Naive thymus-derived CD8-positive, alpha-beta T cell (primary cell): ENCODE measurements at places on chromosomes 7 and 10. TPM values are rescaled to one million over a fixed set of nuclear protein-coding genes. Genes with fewer than 3 reads are reported as not detected.
A peak's percentile ranks its signal among the peaks of the same experiment; 100 is the strongest.

Gene VAX1
- not detected for polyA plus RNA-seq

Gene ZNF735
- polyA plus RNA-seq: not detected

Gene TMEM273
- not detected for polyA plus RNA-seq

Gene PODXL
- polyA plus RNA-seq: 0.10 TPM

Gene OPALIN
- polyA plus RNA-seq: not detected

Gene JAKMIP3
- polyA plus RNA-seq: 0.07 TPM

Gene PON1
- polyA plus RNA-seq: not detected

Gene MRPL43
- polyA plus RNA-seq: 117 TPM

Gene ZC3HAV1L
- polyA plus RNA-seq: 0.23 TPM

DNA sequence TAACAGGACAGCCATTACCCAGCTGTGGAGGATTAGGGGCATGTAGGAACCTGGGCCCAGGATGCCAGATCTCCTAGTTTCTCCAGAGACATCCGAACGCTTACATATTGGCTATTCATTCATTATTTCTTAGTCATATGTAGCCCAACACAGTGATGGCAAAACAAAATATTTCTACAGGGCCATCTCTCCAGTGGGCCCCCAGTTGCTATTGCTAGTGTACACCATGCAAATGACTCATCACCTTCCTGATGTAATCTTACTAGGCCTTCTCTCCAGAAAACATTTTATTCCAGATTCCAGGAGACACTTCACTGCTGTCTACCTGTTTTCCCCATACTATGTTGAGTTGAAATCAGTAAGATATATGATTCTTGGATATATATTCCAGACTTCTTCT lies 201.7 kb downstream of the PLXDC2 start:
- H3K27me3 ChIP-seq: no peaks in the 10 kb centered on the region
- H3K36me3 ChIP-seq: no peaks in the 10 kb centered on the region

DNA sequence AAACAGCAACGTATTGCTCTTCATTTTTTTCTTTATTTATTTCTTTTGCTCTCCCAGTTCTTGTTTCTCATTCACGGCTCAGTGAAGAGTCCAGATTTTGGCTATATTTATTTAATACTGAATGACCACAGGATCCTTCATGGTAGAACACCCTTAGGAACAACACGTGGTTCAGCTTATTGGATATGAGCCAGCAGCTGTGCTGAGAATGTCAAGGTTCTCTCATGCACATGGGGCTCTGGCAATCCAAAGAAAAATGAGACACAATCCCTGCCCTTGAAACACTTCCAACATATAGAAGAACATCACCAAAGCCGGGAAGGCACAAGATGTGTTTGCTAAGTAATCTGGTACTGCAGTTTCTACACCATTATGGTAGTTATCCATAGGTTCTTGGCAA lies 852.9 kb downstream of the SORCS1 start:
- H3K4me3 ChIP-seq: no peak overlapping the region
- no peaks in the 10 kb centered on the region for H3K4me1 ChIP-seq
- no peak for DNase-seq
- no peak overlapping the region for H3K27ac ChIP-seq
- H3K36me3 ChIP-seq: no peaks in the 10 kb centered on the region

DNA sequence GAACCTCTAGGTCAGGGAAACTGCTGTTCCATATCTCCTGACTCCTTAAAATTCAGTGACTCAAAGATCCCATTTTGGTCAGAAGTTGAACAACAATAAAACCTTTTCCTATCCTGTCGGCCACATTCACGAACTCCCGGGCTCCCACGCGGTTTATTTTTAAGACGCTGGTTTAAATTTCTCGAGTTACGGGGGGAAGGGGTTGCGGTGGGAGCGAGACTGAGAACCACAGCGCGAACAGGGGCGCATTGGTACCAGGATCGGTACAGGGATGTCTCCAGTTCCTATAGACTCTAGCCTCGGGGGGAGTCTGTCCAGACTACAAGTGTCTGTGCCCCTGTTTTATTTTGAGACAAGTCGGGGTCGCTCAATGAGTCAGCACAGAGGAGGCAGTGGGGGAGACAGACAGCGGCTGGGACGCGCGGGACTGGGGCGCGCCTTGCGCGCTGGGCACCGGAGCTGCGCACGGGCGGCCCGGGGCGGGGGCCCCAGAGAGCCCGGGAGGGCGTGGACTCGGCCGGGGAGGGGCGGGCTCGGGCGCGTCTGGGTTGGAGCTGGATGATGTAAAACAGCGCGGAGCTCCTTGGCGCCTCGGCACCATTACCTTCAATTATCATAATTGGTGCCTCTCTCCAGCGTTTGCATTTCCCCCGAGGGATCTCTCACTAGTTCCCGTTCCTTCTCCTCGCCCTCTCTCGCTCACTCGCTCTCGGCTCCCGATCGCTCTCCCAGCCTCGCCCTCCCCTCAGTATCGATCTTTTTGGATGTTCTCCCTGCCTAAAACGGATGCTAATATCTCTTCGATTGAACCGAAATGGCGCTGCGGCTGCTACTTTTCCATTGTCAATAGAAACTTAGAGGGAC lies 8.7 kb upstream of the BAMBI start:
- peak overlapping the region; percentile 64 for H3K4me3 ChIP-seq
- H3K27ac ChIP-seq: peak overlapping the region; percentile 26
- peaks cover 42% of the 10 kb centered on the region for H3K27me3 ChIP-seq
- peaks cover 22% of the 10 kb centered on the region for H3K4me1 ChIP-seq
- DNase-seq: peak; percentile 32

- no peaks in the 10 kb centered on the region for H3K27me3 ChIP-seq
- DNase-seq: no peak
- H3K4me3 ChIP-seq: peak overlapping the region; percentile 92
- H3K36me3 ChIP-seq: no peaks in the 10 kb centered on the region
Measured at GRCh38 chr10:96833220-96834001, 1.3 kb downstream of the LCOR start.

DNA sequence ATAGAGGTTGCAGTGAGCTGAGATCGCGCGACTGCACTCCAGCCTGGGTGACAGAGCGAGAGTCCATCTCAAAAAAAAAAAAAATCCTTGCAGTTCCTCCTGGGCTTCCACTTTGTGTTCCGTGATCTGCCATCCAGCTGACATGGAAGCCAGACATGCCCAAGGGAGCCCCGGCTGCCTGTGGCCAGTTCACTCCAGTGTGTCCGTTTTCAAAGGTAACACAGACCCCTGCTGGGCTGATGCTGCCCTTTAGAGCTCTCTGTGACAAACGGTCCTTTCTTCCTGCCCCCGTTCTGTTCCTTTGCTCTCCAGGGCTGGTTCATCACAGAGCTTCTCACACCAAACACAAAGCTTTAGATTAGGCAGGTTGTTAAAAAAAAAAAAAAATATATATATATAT lies 130.8 kb downstream of the CUL2 start:
- no peaks in the 10 kb centered on the region for H3K4me1 ChIP-seq
- no peak for DNase-seq
- H3K27me3 ChIP-seq: no peaks in the 10 kb centered on the region
- H3K36me3 ChIP-seq: no peaks in the 10 kb centered on the region

GRCh38 chr7:140209866-140210609 lies 33.3 kb upstream of the KDM7A start:
- H3K4me3 ChIP-seq: no peak overlapping the region
- DNase-seq: no peak
- H3K4me1 ChIP-seq: peaks cover 8% of the 10 kb centered on the region

DNA sequence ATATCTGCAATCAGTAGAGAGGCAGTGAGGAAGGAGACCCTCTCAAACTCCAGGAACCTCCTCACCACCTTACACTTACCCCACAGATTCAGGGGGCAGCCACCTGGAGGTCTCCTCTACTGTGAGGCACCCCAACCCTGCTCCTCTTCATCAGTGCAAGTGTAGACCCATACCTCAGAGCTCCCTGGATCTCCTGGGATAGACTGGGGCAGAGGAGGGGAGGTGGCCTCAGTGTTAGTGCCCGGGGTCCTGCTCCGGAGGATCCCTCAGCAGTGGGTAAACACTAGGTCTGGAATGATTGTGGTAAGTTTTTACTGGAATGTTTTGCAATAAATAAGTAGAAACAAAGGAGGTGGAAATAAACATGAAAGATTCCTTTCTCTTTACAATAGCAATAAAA lies 31.1 kb downstream of the ANTXRL start:
- no peak overlapping the region for H3K4me3 ChIP-seq
- H3K27ac ChIP-seq: no peak overlapping the region
- H3K4me1 ChIP-seq: no peaks in the 10 kb centered on the region
- H3K36me3 ChIP-seq: no peaks in the 10 kb centered on the region

DNA sequence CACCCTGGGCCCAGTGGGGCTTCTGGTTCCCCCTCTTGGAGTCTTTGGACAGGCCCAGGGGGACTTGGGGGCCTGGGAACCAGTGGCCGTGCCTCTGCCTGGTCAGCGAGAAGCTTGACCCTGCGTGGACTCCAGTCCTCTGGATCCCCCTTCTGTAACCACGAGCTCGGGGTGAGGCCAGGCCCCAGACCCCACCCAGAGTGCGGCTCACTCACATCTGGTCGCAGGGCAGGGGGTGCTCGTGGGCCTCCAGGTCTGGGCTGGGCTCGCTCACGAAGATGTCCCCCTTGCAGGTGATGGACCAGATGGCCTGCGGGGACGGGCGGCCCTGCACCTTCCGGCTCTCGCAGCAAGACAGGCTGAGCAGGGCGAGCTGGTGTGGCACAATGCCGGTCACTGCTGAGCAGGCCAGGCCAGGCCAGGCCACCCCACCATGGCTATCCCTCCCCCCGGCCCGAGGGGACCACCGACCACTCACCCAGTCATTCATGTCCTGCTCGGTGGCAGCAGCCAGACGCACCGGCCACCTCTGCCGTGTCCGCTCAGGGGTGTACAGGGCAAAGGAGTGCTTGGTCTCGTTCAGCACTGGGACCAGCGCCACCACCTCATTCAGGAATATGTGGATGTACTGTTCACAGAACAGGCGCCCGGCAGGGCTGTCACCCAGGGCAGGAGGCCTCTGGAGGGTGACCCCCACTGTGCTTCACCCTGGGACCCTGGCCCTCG lies 19.7 kb downstream of the BHLHA15 start:
- H3K27me3 ChIP-seq: no peaks in the 10 kb centered on the region
- no peak overlapping the region for H3K4me3 ChIP-seq
- peaks cover 9% of the 10 kb centered on the region for H3K36me3 ChIP-seq
- DNase-seq: no peak
- no peak overlapping the region for H3K27ac ChIP-seq

DNA sequence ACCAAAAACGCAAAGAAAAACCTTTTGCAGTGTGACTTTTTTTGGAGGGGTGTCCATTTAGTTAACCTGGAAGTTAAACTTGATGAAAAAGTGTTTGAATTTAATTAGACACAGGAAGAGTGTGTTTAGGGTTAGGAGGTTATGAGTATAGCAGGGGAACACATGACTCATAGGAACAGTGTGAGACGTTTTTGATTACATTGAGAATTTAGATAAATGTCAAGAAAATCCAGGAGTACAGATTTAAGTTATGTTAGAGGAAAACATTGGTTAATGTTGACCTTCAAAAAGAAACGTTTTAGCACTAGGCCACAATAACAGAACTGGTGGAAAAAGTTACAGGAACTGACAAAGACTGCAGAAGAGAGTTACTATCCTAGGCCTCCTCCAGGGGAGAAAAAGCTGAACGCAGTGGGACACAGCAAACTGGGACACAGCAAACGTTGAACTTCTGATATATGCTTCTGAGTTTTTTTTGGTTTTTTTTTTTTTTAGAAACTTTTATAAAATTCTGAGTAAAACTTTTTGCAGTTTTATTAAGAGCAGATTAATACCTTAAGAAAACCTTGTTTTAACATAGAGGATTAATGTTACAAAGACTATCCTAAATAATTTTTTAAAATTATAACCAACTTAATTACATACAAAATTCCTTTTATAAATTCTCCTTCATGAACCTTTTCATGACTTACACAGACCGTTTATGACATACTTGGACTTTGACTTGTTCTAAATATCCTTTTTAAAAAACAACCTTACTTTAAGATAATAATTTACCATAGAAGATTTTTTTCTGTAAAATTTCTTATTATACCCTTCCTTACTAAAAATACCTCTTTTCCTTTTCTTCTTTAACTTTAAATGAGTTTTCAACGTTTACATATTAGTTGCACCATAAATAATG lies 22.2 kb downstream of the LANCL2 start:
- H3K27ac ChIP-seq: no peak overlapping the region
- H3K4me1 ChIP-seq: no peaks in the 10 kb centered on the region
- DNase-seq: no peak
- no peaks in the 10 kb centered on the region for H3K27me3 ChIP-seq

DNA sequence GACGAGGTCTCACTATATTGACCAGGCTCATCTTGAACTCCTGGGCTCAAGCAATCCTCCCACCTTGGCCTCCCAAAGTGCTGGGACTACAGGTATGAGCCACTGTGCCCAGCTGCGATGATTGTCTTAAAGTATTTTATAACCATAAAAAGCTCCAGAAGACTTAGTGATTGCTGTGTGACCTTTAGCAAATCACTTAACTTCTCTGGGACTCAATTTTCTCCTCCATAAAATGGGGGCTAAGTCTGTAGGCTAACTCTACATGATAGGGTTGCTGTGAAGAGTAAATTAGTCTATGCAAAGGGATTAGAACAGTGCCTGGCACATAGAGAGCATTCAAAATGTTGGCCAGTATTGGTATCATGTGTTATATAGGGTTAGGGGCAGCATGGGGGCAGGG lies 42.8 kb downstream of the PPIF start:
- no peak overlapping the region for H3K27ac ChIP-seq
- H3K4me3 ChIP-seq: no peak overlapping the region
- H3K27me3 ChIP-seq: no peaks in the 10 kb centered on the region
- no peaks in the 10 kb centered on the region for H3K4me1 ChIP-seq
- no peaks in the 10 kb centered on the region for H3K36me3 ChIP-seq

GRCh38 chr10:14468023-14468441 lies 137.3 kb upstream of the FRMD4A start:
- no peaks in the 10 kb centered on the region for H3K4me1 ChIP-seq
- H3K36me3 ChIP-seq: peaks cover 6% of the 10 kb centered on the region
- peaks cover 24% of the 10 kb centered on the region for H3K27me3 ChIP-seq
- H3K27ac ChIP-seq: no peak overlapping the region

- H3K4me3 ChIP-seq: no peak overlapping the region
- H3K36me3 ChIP-seq: peaks cover 14% of the 10 kb centered on the region
- no peaks in the 10 kb centered on the region for H3K4me1 ChIP-seq
- H3K27me3 ChIP-seq: peaks cover 15% of the 10 kb centered on the region
- no peak overlapping the region for H3K27ac ChIP-seq
Measured at GRCh38 chr7:39550411-39550810, 15.8 kb upstream of the YAE1 start.

DNA sequence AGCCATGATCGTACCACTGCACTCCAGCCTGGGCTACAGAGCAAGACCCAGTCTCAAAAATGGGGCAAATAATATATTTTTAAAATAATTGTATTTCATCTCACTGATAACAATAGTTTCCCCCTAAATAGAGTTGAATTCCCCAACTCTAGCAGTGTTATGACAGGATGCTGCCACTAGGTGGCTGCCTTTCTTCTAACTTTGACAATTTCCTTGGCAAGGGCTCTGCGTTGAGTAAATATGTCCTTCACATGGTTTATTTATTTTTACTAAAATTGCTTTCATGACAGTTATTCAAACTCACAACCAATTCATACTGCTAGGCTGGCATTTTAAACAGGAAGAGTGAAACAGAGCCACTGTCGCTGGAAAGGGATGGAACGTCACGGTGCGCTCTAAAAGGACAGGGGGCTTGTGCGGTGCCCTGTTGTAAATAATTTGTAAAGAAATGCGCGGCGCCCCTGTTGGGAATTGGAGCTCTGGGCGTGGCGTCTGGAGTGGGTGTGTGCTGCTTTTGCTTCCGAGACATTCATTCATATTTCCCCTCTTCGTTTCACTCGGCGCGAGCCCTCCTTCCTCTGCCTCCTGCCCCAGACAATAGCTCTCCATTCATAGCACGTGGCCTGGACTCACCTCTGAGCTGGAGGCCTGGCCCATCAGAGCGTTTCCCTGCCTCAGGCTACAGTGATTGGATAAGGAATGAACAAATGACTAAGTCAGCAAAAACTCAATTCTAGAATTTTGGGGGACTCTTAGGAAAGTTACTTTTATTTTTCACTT lies 20.5 kb upstream of the PITRM1 start:
- H3K4me3 ChIP-seq: peak overlapping the region; percentile 24
- H3K36me3 ChIP-seq: no peaks in the 10 kb centered on the region
- peaks cover 2% of the 10 kb centered on the region for H3K4me1 ChIP-seq
